ENCODE measurements at places on chromosomes 7 and 10. TPM values are rescaled to one million over a fixed set of nuclear protein-coding genes. Genes with fewer than 3 reads are reported as not detected.

GRCh38 chr10:70584909-70585544, 17.5 kb downstream of the PRF1 start:
- peaks cover 4% of the 10 kb centered on the region for H3K27me3 ChIP-seq
- no peak for DNase-seq
- no peak overlapping the region for H3K4me3 ChIP-seq
- peaks cover 20% of the 10 kb centered on the region for H3K4me1 ChIP-seq
- peak overlapping the region; percentile 45 for H3K27ac ChIP-seq

DNA sequence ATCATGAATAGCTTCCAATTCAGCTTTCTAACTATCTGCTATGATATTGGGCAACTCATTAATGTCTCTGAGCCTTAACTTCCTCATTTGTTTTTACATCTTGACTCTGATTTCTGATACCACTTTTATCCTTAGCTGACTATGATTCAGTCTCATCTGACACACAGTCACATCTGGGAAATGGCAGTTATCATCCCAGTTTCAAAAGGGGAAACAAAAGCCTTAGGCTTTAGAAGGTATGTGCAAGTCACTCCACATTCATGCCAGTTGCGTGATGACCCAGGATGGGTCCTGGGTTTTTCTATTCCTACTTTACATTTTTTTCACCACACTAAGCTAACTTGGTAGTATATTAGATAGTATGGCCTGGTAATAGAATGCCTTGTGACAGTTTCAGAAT, 12.7 kb downstream of the SCIN start:
- H3K4me3 ChIP-seq, result no peak overlapping the region
- H3K27me3 ChIP-seq, result no peaks in the 10 kb centered on the region
- DNase-seq, result no peak
- peaks cover 10% of the 10 kb centered on the region for H3K4me1 ChIP-seq
- no peak overlapping the region for H3K27ac ChIP-seq
- no peaks in the 10 kb centered on the region for H3K36me3 ChIP-seq

DNA sequence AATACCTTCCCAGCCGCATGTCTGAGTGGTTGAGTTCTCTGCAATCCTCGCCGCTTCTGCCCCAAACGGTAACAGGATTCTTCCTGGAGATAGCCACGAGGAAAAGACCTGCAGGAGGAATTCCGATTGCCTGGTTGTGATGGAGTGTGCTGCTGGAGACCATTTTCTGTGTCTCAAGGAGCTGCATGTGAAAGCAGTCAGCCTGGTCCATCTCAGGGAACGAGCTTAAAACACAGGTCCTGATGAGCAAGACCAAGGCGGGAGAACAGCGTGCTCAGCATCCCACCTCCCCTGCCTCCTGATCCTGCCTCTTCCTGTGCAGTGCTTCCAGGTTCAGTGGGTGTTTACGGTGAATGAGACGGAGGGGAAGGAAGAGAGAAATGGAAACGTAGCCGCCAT, 26.5 kb downstream of the VIPR2 start:
- no peak overlapping the region for H3K4me3 ChIP-seq
- H3K27ac ChIP-seq, result no peak overlapping the region
- DNase-seq, result no peak
- H3K36me3 ChIP-seq, result no peaks in the 10 kb centered on the region
- H3K4me1 ChIP-seq, result no peaks in the 10 kb centered on the region

- H3K4me1 ChIP-seq, result peaks cover 49% of the 10 kb centered on the region
- DNase-seq, result no peak
- no peak overlapping the region for H3K4me3 ChIP-seq
Measured at GRCh38 chr10:87875929-87876571, 12.6 kb downstream of the PTEN start.

DNA sequence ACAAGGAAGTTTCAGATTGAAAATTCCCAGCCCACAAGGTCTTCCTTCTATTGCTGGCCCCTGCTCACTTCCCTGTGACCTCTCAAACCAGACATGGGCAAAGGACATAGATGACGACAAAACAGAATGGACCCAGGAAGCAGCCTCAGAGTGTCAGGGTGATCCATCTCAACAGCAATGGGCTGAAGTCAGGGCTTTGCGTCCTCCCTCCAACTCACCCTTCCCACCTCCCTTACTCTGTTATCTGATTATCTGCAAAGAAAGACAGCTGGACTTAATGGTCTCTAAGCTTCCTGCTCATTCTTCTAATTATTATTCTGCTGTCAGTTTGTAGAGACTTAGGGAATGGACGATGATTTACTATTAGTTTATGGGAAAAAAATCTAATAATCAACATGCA, 115.9 kb downstream of the PIP4K2A start:
- no peaks in the 10 kb centered on the region for H3K27me3 ChIP-seq
- H3K4me3 ChIP-seq, result no peak overlapping the region
- peak overlapping the region; percentile 80 for H3K27ac ChIP-seq
- peaks cover 2% of the 10 kb centered on the region for H3K36me3 ChIP-seq

GRCh38 chr10:76202777-76203176, 771.4 kb downstream of the LRMDA start:
- H3K4me1 ChIP-seq, result peaks cover 12% of the 10 kb centered on the region
- no peaks in the 10 kb centered on the region for H3K27me3 ChIP-seq
- no peak overlapping the region for H3K4me3 ChIP-seq
- H3K27ac ChIP-seq, result no peak overlapping the region
- no peaks in the 10 kb centered on the region for H3K36me3 ChIP-seq
- DNase-seq, result no peak

DNA sequence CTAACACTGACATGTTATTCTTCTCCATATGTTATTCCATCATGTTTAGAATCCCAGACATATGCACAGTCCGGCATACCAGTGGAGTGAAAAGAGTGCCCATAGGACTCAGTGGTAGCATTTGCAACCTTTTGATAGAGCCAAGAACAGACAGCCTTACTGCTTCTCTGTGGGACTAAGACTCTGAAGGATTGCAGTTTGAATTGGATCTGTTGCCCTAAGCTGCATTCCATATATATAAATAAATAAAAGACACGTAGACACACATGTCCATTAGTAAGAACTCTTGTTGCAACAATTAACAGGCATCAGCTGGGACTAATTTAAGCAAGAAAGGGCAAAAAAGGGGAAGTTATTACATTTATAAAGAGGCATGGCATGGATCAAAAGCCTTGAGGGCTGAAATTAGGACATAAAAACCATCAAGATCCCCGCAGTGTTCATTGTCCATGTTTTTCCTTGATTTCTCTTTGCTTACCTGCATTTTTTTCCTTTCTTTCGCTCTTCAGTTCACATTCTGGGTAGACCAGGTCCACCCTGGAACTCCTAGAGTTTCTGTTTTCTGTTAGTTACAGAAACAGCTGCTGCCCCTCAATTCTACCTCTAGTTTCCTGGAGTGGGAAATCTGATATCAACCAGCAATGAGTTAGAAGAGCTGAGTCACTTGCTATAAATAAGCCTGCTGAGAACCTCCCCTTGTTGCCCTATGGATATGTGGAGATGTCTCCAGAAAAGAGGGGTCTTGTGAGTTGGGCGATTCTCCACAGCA, 132.4 kb downstream of the SORCS1 start:
- DNase-seq, result no peak
- H3K4me3 ChIP-seq, result no peak overlapping the region
- H3K36me3 ChIP-seq, result no peaks in the 10 kb centered on the region

- H3K27me3 ChIP-seq, result no peaks in the 10 kb centered on the region
- no peaks in the 10 kb centered on the region for H3K36me3 ChIP-seq
- no peak overlapping the region for H3K27ac ChIP-seq
- no peak overlapping the region for H3K4me3 ChIP-seq
- peaks cover 28% of the 10 kb centered on the region for H3K4me1 ChIP-seq
- no peak for DNase-seq
Measured at GRCh38 chr7:90629297-90629918, 33.3 kb downstream of the CDK14 start.

DNA sequence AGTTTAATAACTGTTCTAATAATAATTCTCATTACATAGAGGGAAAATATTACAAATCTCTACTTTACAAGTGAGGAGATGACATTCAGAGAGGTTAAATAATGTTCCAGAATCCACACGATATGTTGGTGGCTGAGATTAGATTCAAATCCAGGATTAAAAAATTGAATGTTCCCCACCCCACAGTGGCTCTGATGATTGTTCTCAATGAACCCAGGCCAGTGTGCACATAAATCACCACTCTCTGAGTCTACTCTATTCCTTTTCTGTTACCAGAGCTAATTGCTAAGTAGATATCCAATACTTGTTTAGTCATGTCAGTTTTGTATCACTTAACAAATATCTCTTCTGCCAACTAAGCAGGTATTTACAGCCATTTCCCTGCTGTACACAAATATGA, 281.0 kb downstream of the ABCA13 start:
- no peaks in the 10 kb centered on the region for H3K4me1 ChIP-seq
- no peak for DNase-seq
- H3K36me3 ChIP-seq, result no peaks in the 10 kb centered on the region
- peaks cover 3% of the 10 kb centered on the region for H3K27me3 ChIP-seq
- no peak overlapping the region for H3K4me3 ChIP-seq

GRCh38 chr7:130988443-130988842, 254.4 kb upstream of the KLF14 start:
- no peak overlapping the region for H3K27ac ChIP-seq
- no peak overlapping the region for H3K4me3 ChIP-seq
- H3K4me1 ChIP-seq, result peaks cover 6% of the 10 kb centered on the region
- no peaks in the 10 kb centered on the region for H3K27me3 ChIP-seq

DNA sequence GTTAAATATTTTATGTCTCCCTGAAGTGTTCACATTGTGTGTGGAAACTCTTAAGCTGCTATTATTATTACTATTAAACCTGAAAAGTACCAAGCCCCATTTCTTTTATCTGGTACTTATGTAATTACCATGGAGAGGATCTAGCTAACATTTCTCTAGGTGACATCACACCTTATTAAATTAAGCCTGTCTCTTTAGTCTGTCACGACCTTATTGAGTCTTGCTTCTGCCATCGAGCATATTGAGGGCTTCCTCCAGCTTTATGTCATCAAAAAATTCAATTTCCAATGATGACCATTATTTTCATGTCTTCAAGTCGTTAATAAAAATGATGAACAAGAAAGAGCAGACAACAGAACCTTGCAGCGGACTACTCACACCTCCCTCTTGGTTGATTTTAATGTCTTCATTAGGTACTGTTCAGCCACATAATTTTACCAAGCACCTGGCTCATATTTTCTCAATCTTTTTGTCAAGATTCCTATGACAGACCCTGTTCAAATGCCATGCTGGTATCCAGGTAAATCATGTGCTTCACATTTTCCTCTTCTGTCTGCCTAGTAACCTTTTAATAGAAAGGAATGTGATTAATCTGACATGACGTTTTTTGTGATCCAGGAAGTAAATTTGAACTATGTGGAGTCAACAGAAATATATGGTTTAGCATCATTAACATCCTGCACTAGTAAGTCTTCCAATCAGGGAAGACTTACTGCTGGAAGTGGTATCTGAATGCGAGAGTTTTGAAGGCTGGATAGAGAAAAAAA, 556.7 kb downstream of the SORCS3 start:
- H3K4me1 ChIP-seq, result no peaks in the 10 kb centered on the region
- H3K27me3 ChIP-seq, result no peaks in the 10 kb centered on the region
- no peak overlapping the region for H3K4me3 ChIP-seq

DNA sequence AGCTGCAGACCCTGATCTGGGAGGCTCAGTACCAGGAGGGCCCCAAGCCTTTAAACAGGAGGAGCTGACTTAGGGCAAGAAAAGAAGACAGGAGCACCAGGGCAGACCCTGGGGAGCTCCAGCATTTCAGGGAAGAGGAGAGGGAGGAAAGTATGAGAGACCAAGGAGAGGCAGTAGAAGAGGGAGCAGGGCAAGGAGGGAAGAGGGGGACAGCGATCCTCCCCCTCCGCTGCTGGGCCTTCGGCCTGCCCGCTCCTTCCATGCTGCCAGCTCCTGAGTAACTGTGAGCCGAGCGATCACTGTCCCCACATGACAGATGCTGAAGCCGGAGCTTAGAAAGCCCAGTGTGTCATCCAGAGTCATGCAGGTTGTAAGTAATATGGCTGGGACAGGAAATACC, 65.9 kb downstream of the ALOX5 start:
- H3K36me3 ChIP-seq, result peaks cover 2% of the 10 kb centered on the region
- H3K4me3 ChIP-seq, result no peak overlapping the region
- no peak for DNase-seq
- H3K27ac ChIP-seq, result no peak overlapping the region
- H3K27me3 ChIP-seq, result no peaks in the 10 kb centered on the region

DNA sequence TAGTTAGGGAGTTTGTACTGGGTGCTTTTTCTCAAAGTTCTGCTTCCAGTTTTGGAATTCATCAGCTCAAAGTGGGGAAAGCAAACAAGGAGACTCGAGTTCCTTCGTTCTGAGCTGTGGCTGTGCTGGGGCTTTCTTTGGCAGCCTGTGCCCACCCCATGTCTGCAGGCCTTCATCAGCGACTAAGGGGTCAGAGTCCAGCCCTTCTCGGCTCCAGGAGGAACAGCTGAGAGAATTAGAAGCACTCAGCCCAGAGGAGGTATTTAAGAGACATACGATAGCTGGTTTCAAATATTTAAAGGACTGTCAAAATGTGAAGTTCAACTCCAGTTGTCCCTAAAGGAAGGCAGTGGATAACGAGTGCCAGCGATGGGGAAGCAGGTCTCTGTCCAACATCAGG, 41.3 kb downstream of the SH3PXD2A start:
- H3K4me1 ChIP-seq, result peaks cover 31% of the 10 kb centered on the region
- H3K27me3 ChIP-seq, result peaks cover 8% of the 10 kb centered on the region
- H3K36me3 ChIP-seq, result no peaks in the 10 kb centered on the region
- no peak for DNase-seq
- H3K4me3 ChIP-seq, result no peak overlapping the region

- H3K36me3 ChIP-seq, result no peaks in the 10 kb centered on the region
- no peak for DNase-seq
- H3K4me3 ChIP-seq, result no peak overlapping the region
- no peaks in the 10 kb centered on the region for H3K4me1 ChIP-seq
Measured at GRCh38 chr10:49039409-49039808, 75.9 kb downstream of the VSTM4 start.

DNA sequence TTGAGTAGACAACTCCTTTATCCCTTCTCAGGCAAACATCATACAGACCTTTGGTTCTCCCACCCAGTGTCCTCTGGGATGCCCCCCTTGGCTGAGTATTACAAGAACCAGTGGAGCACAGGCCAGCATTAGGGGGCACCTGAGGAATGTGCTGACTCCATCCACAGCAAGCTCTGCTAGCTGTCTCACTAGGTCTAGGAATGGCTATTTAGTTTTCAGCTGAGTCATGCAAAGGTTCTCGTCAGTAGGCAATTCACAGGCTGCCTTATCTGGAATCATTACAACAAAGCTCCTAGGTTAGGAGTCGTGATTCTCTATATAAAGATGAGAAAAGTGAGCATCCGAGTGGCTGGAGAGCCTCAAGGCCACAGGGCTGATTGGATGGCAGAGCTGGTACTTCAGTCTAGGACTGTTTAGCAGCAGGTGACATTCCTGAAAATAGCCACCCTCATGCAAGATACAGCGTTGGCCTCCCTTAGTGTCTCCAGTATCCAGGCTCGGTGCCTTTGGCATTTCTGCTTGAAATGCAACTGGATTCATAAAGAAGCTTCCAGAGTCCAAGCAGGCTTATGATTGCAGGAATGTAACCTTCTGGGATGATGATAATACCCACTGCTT, 75.8 kb downstream of the CDCA7L start:
- no peaks in the 10 kb centered on the region for H3K27me3 ChIP-seq
- H3K4me3 ChIP-seq, result no peak overlapping the region
- H3K27ac ChIP-seq, result no peak overlapping the region

GRCh38 chr10:106982268-106982667, 182.2 kb downstream of the SORCS1 start:
- H3K27me3 ChIP-seq, result no peaks in the 10 kb centered on the region
- peaks cover 8% of the 10 kb centered on the region for H3K4me1 ChIP-seq
- no peak for DNase-seq
- no peak overlapping the region for H3K27ac ChIP-seq
- H3K4me3 ChIP-seq, result no peak overlapping the region
- H3K36me3 ChIP-seq, result no peaks in the 10 kb centered on the region

Gene GPR146
- 4.4 TPM for total RNA-seq

Gene VDAC2
- 161 TPM for total RNA-seq

Gene ZWINT
- 21.8 TPM for total RNA-seq

Gene EPDR1
- 20.1 TPM for total RNA-seq

Gene INSYN2A
- total RNA-seq, result 0.10 TPM

Gene CCDC136
- total RNA-seq, result 7.6 TPM

Gene RFC2
- total RNA-seq, result 11.0 TPM

Gene ACBD7
- total RNA-seq, result 0.51 TPM

Measured in chondrocyte (in vitro differentiated cells).